Substantia nigra (tissue), 51 donors: ENCODE measurements at places on chromosomes 7 and 10.

DNA sequence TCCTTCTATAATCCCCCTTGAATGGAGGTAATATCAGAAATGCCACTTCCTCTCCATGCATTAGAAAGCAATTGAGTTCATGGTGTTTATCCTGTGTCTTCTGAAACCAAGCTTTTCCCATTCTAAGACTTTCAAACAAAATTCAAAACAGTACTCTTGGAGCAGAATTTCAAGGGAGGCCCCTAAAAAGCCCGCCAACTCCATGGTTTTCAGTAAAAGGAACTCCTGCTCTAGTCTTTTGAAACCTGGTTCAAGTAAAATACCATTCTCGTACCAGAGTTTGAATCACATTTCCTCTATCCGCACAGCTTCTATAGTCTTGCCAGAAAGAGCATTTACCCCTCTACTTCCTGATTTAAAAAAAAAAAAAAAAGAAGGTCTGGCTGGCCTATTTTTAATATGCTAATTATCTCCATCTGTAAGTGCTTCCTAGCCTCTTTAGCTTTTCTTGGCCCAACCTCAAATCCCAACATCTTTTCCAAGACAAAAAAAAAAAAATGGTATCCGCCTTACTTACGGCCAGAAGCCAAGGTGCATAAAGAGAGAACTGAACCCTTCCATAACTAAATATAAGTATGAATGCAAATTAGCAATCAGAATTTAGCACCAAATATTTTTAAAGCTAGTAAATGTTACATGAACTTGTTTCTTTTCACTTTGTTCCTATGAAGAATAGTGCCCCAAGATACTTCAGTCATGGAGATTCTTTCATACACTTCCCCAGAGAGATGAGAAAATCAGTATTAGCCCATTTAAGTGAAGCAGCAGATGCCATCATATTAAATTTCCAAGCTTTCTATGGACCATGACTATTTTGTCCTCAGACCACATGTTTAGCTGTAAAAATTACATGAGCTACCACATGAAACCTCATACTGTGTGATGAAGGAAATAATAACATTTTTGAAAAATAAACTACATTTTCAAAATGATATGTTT, 199.9 kb upstream of the FAM3C start:
- no peak for DNase-seq

- no peak for DNase-seq
These were observed 73.5 kb downstream of the BUB3 start for GRCh38 chr10:123227706-123228105.

DNA sequence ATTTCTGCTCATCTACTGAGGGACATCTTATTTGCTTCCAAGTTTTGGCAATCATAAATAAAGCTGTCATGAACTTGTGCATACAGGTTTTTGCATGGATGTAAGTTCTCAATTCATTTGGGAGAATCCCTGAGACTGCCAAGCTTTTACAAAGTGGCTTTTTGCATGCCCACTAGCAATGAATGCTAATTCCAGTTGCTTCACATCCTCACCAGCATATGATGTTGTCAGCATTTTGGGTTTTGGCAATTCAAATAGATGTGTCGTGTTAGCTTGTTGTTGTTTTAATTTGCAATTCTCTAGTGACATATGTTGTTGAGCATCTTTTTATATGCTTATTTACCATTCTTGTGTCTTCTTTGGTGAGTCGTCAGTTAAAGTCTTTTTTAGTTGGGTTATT, 57.2 kb downstream of the RAB18 start:
- no peak for DNase-seq

GRCh38 chr7:18555120-18555519, 59.6 kb downstream of the HDAC9 start:
- no peak for DNase-seq

GRCh38 chr10:93236393-93237040, 162.8 kb downstream of the CYP26A1 start:
- DNase-seq, result no peak

DNA sequence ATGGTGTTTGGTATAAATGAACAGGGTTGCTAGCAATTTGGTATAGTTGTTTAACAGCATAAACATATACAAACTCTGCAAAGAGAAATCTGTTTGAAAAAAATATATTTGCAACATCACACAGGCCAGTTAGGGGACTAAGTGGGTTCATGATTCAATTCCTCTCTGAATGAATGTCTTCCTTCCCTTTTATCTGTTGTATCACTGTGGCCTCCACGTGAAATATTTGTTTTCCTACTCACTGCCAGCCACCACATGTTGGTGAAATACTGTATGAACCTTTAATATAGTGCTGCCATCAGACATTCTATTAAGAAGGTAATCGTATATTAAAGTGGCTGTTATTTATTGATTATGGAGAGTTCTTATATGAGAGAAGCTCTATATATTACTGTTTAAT, 157.0 kb downstream of the ARID5B start:
- no peak for DNase-seq

GRCh38 chr10:28177944-28178637, 124.8 kb downstream of the MPP7 start:
- DNase-seq, result no peak

- DNase-seq, result no peak
These were observed 220.9 kb upstream of the MKLN1 start for GRCh38 chr7:131106681-131107336.

- no peak for DNase-seq
These were observed 146.7 kb upstream of the UNC5B start for GRCh38 chr10:71065659-71066058.

DNA sequence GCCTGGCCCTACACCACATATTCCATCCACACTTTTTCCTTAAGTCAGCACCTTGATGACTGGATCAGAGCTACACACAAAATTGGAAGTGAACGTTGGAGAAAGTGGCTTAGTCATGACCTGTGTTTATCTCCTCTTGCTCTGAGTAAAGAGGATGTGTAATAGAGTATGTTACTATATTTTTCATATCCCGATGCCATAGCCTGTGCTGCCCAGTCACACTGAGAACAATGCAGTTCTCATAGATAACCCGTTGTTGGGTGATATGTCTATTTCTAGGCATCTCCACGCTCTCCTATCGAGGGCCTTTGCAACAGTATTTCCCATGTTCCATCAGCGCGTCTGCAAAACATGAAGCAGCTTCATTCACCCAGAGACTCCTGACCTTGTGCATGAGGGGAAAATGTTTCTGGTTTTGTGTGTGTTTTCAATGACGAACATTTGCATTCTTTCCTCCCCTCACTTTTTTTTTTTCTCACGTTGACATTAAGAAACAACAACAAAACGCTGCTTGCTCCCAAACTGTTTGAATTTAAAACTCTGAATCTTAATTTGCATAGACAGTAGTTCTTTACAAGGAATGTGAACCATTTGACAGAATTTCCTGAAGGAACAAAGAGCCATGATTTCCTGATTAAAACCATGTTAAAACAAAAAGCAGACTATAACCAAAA, 43.4 kb downstream of the GRK5 start:
- no peak for DNase-seq

DNA sequence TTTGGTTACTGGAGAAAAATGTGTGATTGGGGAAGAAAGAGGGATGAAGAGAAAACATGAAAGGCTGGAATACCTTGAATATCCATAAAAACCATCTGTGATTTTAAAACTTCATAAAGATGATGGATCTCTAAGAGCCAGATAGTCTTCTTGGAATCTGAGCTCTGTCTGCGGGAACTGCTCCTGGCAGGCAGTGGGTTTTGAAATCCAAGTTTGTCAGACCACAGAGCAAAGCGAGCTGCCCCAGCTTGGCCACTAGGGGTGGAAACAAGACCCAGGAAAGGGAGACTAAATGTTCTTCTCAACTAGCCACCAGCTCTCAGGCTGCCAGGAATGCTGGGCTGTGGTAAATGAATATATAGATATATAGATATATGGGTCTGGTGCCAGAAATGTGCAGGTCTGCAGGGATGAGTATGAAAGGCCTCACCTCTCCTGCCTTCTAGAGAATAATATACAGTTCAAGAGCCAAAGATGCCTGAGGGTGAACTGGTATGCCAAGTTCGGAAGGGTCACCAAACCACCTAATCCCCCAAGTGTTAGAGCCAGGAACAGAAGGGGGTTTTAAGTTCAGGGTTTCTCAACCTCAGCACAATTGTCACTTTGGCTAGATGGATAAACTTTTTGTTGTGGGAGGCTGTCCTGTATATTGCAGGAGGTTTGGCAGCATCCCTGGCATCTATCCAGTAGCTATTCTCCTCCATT, 208.8 kb downstream of the KCNMA1 start:
- DNase-seq, result no peak

DNA sequence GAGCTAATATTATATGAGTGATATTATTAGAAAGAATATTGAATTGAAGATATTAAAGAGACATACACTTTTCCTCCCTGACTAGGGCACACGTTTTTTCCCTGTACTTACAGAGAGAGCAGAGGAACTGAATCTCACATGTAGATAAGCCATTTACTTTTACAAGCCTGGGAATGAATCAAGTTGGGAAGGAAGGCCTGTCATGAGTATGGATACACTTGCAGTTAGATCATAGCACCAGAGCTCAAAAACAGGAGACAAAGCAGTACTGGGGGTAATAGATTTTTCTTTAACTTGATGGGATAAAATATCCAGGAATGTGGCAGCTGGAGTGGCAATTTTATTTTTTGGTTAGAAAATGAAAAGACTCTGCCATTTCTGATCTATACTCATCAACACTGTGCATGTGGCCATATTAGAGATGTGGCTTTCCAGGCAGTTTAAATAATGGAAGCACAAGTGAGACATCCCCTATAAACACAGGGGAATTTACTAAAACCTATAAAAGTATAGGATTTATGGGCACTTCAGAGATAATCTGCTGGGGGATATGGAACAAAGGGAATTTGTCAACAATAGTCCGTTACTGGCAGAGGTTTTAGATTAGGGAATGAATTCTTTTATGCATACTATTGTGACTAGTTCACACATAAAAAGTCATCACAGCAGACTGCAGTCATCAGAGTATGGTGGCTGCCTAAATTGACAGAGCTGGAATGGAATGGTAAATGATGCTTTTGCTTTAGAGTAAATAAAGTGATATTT, 657.7 kb upstream of the MBL2 start:
- no peak for DNase-seq

- no peak for DNase-seq
These were observed 12.2 kb upstream of the CHST15 start for GRCh38 chr10:124105594-124105993.

DNA sequence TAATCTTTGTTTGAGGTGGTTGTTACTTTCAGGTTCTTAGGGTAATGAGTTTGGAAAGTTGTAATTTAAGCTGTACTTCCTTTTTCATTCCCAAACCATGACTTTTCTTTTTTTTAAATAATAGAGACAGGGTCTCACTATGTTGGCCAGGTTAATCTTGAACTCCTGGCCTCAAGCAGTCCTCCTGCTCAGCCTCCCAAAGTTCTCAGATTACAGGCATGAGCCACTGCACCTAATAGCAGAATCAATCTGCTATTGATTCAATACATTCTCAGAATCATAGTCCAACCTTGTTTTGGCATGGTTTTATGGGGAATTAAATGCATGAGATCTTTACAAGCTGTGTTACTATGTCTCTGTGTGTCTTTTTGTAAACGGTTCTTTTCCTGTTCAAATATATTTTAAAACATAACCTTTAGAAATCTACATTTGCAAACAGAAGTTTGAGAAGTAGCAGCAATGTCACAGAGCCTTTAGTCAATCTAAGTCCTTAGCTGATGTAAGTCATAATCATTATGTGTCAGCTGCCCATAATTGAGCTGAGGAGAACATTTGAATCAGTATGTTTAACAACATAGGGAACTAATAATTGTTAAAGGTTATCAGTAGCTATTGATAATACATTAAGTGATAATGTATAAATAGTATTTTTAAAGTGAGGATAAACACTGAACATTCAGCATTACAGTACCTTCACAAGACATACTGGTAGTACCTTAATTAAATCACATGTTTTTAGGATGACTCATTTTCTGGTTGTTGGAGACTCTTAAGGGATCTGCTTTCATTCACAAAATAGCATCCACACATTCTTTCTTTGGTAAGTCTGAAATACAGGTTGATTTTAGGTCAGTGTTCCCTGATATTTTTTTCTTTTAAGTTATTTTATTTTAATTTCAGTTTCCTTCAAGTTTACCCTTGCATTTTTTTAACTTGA, 8.8 kb downstream of the INPP5F start:
- no peak for DNase-seq

DNA sequence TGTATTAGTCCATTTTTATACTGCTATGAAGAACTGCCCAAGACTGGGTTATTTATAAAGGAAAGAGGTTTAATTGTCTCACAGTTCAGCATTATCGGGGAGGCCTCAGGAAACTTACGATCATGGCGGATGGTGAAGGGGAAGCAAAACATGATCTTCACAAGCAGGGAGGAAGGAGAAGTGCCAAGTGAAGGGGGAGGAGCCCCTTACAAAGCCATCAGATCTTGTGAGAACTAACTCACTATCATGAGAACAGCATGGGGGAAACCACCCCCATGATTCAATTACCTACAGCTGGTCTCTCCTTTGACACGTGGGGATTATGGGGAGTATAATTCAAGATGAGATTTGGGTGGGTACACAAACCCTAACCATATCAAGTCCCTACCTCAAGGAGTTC, 85.4 kb downstream of the JAZF1 start:
- DNase-seq, result no peak

DNA sequence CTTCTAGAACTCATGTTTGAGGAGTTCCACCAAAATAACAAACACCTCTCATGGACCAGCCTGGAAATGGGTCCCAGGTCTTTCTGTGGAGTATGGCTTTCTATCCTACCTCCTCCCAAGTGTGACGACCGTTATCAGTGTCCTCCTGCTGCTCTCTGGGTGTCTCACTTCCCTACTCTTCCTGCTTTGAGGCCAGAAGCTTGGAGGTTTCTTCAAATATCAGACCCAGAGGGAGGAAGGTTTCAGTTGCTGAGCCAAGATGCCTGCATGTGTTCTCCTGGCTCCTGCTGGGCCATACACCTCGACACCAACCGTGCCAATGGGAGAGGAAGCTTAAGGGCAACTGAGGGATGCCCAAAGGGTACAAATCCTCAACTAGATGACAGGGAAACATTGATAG, 114.6 kb downstream of the WNT2 start:
- no peak for DNase-seq

DNA sequence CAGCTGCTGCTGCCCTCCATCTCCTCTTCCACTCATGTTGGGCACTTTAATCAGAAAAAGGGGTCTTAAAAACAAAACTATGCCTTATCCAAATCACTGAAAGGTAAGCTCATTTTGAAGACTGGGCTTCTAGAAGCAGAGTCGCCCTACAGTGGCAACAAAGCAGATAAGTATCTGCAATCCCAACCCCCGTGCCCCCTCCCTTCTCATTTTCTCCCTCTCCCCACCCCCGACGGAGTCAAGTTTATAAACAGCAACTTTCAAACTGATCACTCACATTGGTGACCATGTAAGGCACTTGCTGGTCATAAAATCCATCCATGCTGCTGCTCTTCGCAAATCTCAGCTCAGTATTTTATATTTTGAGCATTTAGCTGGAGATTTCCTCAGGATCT, 738 bp downstream of the ETV1 start:
- DNase-seq, result no peak

DNA sequence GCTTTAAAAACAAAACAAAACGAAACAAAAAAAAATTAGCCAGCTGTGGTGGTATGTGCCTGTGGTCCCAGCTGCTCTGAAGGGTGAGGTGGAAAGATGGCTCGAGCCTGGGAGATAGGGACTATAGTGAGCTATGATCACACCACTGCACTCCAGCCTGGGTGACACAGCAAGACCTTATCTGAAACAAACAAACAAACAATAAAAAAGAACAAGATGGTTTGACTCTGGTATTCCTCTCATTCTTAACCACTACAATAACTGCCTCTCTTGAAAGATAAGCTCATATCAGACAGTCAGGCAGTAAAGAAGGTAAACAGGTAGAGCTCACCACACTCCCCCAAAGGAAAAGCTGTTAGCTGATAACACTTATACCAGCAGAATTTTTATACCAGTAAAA, 14.1 kb upstream of the DUSP5 start:
- no peak for DNase-seq

- no peak for DNase-seq
These were observed 54.7 kb downstream of the ZNF727 start for GRCh38 chr7:64099656-64100531.
